ENCODE measurements at places on chromosomes 6 and 20.

DNA sequence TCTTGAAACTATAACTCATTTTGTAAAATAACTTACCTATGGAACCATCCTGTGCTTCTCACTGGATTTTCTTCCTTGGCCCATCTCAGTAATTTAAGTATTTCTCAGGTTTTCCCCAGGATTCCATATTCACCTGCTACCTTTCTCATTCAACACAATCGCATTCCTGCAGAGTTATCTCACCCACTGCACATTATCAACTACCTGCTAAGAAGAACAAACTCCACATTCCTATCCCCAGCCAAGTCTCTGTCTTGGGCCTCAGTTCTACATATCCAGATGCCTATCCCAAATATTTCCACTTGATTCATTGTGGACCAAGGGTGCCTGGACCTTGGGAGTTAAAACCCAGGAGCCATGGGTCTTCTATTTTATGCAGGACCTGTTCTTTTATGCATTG is 60.2 kb upstream of the KCNQ5 start:
- DNase-seq, result no peak

DNA sequence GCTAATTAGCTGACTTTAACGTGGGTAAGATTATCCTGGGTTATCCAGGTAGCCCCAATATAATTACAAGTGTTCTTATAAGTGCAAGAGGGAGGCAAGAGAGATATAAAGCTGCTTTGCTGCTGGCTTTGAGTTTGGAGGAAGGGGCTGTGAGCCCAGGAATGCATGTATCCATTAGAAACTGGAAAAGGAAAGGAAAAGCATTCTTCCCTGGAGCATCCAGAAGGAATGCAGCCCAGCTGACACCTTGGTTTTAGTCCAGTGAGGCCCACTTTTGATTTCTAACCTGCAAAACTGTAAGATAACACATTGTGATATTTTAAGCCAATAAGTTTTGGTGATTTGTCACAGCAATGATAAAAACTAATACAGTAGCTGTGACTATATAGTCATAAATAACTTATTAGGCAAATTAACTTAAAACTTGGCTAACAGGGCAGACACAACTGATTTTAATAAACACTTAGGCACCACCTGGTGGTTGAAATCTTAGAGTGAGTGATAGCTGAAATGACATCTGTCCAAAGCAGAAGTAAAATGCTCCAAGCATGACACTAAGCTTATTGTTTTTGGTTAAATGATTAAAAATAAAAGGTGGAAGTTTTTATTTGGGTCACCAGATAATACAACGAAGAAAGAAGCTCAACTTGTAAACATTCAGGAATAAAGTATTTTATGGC is 35.6 kb downstream of the ADGRF4 start:
- no peak for DNase-seq

DNA sequence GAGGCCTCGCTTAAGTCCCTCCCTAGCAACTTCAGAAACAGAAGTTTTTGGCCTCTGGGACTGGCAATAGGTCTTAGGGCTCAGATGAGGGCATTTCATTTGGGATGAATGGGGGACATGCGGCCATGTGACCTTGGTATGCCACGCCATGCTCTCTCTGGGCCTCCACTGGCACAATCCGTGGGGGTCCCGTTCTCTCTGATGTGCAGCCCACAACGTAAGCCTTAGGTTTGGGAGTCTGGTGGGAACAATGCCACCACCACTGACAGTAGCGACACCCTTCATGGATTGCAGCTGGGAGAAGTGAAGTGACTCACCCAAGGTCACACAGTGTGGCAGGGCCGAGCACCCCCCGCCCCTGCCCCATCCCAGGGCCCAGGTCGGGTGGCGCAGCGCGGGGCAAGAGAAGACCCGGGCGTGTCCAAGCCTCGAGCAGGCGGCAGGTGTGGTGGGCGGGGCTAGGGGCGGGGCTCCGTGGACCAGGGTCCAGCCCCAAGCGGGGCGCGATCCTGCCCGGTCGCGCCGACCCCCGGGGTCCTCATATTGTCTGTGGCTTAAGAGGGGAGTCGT is 864 bp upstream of the CEBPB start:
- no peak for DNase-seq

- DNase-seq, result no peak
These were observed 27.6 kb upstream of the HACE1 start for GRCh38 chr6:104887350-104887749.

GRCh38 chr6:15426395-15426794 is 180.5 kb downstream of the JARID2 start:
- DNase-seq, result no peak

GRCh38 chr6:71388856-71389527 is 100.4 kb downstream of the OGFRL1 start:
- no peak for DNase-seq

- no peak for DNase-seq
These were observed 66.4 kb downstream of the OLIG3 start for GRCh38 chr6:137427656-137428290.

GRCh38 chr20:24236201-24236600 is 233.2 kb upstream of the SYNDIG1 start:
- DNase-seq, result peak; percentile 8

DNA sequence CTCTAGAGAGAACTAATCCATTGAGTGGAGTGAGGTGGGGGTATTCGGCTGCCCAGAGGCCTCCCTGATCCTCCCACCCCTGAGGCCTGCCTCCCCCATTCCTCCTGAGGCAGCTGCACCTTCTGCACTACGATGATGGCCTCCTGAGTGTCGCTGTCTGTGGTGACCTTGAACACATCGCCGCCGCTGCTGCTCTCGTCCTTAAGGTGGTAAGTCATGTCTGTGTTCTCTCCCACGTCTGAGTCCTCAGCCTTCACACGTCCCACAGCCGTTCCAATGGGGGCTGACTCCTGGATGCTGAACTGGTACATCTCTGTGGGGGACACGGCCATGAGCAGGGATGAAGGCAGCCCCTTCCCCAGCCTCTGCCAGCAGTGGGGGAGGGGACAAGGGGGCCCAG is 94.8 kb downstream of the CD40 start:
- no peak for DNase-seq

DNA sequence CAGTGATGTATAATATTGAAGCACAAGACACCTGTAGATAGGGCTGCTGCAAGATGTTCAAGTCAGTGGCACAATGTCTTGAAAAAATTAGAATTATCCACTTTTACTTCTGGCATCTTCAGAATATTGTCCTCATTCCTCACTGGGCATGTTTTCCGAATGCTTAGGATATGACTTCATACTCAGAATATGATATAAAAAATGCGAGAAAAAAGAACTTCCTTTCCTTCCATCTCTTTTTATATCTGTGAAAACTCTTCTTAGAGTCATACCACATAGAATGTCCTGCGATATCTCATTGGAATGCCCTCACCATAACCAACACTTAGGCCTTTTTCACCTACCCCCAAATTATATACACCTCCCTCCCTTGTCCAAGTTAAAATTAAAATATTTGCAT is 4.6 kb downstream of the MAS1L start:
- no peak for DNase-seq

- DNase-seq, result no peak
These were observed 7.6 kb upstream of the CLDN20 start for GRCh38 chr6:155256122-155256795.

DNA sequence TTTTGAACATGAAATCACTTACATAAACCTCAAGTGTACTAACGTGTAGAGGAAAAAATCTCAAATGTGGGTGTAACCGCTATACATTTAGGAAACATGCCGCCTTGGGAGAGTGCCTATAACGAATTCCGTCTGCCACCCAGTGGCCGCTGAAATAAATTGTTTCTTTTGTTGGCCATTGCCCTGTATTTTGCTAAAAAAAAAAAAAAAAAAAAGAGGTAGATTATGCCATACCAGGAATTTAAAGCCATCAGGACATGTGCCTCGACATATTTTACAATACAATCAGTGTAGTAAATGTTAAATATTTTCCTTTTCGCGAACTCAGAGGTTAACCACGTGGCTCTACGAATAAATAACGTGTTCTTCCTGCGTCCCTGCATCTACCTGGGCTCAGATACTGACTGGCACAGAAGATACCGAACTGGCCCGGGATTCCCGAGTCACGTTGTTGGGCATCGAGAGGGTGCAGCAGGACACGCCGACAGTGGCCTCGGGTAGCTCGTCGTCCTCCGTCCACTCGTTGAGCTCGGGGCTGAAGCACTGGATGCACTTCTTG is 14.3 kb downstream of the KLHL31 start:
- peak; percentile 86 for DNase-seq

- DNase-seq, result no peak
These were observed 82.3 kb downstream of the DNAH8 start for GRCh38 chr6:38797391-38797790.

DNA sequence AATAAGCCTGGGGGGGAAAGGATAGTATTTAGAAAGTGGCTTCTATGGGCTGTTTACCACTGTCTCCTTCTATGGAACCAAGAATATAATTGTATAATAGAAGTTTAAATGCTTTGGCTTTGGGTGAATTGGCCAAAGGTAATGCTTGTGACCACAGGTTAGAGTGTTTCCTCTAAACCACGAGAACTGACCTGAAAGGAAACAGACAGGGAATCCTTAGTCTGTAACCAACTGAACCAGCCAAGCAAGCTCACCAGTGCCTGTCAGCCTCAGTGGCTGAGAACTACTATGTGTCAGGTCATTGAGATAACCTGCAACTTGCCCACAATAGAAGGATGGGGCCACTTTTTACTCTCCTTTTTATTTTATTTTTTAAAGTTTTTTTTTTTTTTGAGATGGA is 47.9 kb upstream of the TXNDC5 start:
- no peak for DNase-seq

- no peak for DNase-seq
These were observed 132.6 kb downstream of the TRMT11 start for GRCh38 chr6:126118936-126119335.

- peak; percentile 12 for DNase-seq
These were observed 50.1 kb downstream of the PHF3 start for GRCh38 chr6:63685446-63686379.

GRCh38 chr20:11993886-11994461 is 76.3 kb downstream of the BTBD3 start:
- DNase-seq, result no peak

DNA sequence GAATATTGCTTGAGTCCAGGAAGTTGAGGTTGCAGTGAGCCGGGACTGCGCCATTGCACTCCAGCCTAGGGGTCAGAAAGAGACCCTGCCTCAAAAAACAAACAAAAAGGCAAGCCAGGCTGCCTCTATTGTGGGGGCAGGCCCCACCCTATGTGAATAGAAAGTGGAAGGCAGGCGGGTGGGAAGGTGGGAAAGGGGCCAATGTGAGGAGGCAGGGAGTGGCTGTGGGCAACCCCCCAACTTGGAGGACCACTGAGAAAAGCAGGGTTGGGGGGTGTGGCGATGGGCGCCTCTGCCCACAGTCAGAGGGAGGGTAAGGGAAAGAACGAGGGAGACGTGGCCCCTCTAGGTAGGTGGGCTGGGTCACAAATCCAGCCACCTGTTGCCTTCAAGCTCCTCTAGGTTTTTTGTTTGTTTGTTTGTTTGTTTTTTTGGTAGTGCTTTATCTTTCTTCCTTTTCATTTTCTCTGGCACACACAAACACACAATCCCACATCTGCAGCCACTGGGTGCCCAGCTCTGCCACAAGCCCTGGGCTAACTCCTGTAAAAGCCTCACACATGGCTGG is 5.3 kb upstream of the AP5S1 start:
- no peak for DNase-seq
